ENCODE measurements at places on chromosomes 2 and 18.

DNA sequence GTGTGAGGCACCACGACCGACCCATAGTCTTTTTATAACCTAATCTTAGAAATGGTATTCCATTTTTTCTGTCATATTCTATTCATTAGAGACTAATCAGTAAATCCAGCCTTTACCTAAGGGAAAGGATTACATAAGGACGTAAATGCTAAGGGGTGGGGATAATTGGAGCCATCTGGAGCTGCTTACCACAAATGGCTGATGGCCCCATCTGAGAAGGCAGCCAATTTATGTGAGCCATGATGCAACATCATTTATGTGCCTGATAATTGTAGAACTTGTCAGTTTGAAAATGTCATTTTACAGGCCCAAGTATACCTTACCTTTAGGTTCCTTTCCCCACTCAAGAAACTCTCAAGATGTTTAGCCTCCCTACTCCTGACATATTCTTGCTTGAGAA lies 44.0 kb downstream of the ARHGEF33 start:
- no peak for DNase-seq

- no peak for DNase-seq
Observed at GRCh38 chr2:108459441-108459840, 10.4 kb downstream of the GCC2 start.

DNA sequence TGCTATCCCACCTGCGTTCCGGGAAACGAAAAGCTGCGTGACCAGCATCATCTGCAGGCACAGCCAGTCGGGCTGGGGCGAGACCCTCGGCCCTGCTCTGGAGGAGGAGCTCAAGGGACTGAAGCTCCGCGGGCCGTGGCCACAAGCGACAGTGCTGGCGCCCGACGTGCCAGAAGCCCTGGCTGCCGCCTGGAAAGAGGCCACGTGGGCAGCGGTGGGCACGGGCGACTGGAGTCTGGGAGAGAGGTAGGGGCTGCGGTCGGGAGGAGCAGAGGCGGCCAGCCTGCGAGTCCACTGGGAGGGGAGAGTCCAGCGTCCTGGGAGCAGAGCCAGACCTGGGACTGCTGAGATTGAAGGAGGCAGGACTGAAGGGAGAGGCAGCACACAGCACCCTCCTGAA lies 9.2 kb downstream of the DTYMK start:
- no peak for DNase-seq

DNA sequence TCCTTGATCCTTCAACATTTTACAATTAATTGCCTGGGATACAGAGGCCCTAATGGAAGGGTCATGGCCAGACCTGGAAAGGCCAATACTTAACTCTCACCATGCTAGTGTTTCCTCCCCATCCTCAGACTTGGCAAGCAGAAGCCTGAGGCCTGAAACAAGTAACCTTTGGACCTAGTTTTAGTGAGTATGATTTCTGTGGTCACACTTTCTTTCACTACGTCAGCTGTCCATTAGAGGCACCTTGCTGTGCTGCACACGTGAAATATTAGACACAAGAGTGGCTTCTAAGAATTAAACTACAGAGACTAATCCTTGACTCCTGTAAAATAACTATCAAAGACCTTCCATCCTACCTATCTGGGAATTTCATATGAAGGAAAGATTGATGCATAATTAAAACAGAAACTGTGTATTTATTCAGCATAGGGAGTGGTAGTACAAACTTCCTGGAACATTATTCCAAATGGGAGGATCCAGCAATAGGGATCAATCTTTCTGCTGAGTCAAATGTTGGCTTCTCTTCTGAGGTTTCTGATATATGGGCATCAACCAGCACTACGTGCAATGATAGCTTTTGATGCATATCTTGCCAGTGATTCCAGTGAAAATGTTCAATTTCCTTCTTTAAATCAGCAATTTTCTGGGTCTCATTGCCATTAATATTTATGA lies 249.7 kb downstream of the IKZF2 start:
- DNase-seq, result no peak

DNA sequence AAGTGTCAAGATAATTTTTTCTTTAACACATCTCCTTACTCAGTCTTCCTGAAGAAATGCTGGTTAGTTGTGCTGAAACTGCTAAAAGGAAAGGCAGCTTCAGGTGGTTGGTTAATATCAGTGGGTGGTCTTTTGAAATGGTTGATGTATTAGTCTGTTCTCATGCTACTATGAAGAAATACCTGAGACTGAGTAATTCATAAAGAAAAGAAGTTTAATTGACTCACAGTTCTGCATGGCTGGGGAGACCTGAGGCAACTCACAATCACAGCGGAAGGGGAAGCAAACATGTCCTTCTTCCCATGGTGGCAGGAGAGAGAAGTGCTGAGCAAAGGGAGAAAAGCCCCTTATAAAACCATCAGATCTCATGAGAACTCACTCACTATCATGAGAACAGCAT lies 125.9 kb upstream of the CYRIA start:
- no peak for DNase-seq

DNA sequence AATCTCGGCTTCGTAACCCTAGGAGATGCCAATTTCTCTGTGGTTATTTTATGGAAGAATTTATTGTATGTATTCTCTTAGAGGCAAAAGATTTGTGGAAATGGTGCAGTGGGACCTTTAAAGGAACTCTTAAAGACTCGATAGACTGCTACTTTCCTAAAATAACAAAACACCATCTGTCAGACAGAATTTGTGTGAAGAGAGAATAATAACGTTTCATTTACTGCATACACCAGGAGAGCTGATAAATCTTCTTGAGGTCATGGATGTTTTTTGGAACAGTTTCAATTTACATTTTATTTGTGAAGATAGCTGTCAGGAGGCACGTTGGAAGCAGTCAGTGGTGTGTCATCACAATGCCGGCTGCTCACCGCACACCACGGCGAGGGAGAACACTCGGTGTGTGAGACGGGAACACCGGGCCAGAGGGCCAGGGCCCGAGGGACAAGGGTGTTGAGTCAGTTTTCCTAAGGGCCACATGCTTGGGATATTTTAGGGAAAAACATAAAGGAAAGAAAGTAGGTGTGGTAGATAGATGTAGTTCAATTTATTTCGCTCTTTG lies 1681.0 kb upstream of the DDX18 start:
- DNase-seq, result no peak

DNA sequence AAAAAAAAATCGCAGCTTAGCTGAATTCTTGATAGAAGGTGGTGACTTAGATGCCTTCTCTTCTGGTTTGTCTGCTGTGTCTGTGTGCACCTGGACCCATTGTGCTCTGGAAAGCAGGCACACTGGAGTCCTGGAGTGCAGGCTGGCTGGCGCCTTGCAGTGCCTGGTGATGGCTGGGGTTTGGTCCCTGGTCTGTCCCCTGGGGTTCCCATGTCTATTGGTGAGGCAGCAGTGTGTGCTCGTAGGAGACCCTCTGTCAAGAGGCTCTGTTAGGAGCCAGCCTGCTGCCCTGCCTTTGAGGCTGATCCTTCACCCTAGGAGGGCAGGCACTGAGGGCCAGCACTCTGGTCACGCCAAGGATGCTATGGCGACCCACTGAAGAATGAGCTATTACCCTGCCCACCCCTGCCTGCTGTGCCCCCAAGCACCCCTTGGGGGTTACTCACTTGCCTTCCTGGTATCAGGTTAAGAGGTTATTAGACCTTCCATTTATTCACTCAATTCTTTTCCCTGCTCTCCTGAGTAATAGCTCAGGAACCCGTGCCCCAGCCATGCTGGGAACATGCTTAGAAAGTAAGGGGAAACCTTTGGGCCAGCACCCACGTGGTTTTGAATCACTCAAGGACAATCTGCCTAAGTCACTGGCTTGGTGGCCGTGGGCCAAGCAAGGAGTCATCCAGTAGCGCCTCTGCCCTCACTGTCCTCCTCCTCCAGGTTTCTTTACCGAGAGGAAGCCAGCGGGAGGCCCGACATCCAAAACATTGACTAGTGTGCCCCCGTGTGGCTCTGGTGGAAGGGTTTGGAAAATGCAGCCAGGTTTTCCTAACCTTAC lies 284.5 kb downstream of the PRKCE start:
- no peak for DNase-seq

- DNase-seq, result no peak
Observed at GRCh38 chr18:26911840-26912239, 46.3 kb upstream of the AQP4 start.

DNA sequence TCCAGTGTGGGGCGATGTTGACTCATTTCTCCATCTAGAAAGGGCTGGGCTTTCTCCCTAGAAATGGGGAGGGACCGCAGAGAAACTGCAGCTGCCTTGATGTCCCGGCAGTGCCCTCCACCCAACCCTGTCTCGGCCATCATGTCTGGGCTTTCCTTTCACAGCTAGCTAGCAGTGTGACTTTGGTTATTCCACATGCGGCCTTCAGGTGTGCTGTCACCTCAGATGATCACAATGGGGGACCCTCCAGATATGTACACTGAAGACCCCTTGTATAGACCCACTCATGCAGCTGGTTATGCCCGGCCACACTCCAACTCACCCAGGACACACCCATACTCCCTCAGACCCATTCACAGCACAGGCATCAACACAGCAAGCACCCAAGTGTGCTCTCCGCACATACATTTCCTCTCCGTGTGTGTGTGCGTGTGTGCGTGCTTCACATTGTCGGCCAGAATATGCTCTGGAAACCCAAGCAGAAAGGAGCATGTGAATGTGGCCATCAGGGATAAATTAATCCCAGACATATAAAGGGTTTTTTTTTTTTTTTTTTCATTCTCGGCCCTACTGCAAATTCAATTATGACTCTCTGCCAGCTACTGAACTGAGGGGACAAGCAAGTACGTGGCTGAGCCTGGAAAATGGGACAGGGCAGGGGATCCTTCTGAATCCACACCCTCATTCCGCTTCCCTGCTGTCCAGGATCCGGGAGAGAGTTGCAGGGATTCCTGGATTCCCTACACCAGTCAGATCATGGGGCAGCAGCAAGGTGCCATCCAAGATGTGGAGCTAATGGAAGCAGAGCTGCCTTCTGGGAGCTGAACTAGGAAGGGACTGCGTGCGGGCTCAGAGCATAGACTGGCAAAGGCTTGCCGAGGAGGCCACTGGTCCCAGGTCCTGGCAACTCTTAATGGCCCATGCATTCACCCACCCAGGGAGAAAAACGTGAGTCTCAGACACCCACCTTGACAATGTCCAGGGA lies 240.2 kb downstream of the DYSF start:
- no peak for DNase-seq

DNA sequence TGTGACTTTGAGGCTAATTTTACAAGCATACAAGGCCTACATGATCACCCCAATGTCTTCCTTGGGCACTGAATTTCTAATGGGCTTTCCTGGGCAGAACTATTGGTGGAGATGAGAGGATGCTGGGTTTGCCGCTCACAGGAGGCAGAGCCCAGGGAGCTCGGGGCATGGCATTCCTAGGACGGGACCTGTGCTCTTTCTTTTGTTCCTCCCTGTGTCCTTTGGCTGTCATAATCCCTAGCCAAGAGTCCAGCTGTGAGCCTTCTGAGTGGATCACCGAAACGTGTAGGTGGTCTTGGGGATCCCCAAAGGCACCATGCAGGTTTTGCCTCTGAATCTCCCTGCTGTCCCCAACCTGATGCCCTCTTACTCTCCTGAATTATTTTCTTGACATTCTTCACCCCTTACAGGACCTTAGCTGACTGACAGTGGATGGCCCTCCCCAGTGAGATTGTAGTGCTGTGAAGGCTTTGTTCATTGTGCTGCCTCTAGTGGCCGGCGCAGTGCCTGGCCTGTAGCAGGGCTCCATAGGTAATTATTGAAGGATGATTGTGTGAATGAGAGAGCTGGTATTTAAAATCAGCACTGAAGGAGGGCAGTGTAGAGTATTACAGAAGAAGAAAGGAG lies 221.9 kb downstream of the ZNF407 start:
- DNase-seq, result no peak

- no peak for DNase-seq
Observed at GRCh38 chr2:38509314-38509946, 93.3 kb downstream of the HNRNPLL start.

- DNase-seq, result no peak
Observed at GRCh38 chr2:144230033-144230432, 289.9 kb downstream of the ZEB2 start.

- no peak for DNase-seq
Observed at GRCh38 chr18:58252166-58252565, 208.1 kb downstream of the NEDD4L start.

DNA sequence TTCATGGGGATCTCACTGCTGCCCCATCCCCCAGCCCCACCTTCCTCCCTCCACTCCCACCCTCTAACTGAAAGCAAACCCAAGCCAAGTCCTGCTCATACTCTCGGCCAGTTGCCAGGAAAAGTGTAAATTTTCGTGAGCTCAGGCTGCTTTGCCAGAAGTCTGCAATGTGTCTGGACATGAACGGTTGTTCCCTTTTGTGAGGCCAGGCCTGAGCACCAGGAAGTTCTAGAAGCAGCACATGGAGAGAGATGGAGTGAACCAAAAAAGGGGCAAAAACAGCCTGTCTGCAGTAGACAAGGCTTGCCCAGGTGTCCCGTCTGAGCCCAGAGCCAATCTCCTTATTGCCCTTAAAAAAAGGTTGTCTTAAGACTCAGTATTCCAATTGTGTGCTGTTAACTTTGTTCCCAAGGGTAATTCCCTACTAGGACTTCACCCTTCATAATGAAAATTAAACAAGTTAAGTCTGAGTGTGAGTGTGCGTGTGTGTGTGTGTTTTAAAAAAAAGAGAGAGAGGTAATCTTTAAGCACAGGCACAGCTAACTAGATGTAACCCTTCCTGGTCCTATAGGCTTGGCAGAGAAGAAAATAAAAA lies 247.1 kb downstream of the BCL11A start:
- DNase-seq, result no peak

DNA sequence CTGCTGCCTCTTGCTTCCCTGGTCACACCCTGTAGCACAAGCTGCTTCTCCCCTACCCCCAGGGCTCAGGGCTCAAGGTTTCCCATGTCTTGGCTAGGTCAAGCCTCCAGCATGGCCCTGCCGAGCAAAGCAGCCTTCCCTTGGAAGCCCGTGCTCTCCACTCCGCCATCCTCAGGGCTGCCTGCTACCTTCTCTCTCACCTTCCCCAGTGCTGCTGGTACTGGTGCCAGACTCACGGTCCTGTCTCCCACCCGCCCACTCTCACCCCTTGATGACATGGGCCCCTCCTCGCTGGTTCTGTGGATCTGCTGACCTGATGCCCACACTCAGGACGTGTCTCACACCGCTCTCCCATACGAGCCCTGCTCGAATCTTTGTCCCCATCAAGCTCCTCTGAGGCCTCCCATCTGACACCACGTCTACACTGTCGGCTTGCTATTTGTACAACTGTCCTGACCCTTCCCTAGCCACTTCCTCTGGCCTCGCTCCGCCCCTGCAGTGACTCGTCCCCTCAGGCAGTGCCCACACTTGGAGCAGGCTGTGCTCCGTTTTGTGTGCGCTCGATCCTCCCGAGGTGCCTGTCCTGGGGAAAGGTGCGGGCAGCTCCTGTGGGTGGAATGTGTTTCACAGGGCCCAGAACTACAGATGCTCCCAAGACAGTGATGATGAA lies 49.9 kb downstream of the ZAP70 start:
- DNase-seq, result no peak

DNA sequence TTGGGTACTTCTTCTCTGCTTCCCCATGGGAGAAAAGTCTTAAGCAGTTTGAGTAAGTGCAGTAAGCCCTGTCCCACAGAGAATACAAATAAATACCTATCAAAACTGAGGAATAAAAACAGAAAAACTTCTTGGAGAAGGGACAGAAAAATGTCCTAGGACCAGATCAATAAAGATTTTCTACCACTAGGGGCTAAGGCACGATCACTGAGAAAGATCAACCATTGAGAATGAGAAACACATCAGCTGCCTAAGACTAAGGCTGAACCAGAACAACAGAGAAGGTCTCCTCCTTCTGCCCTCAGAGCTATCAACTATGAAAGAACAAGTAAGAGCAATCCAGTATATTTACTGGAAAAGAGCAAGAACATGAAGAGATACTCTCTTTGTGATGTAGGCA lies 763.6 kb upstream of the LRRTM1 start:
- DNase-seq, result no peak

Measured in stimulated activated CD4-positive, alpha-beta T cell treated with anti-CD3 and anti-CD28 coated beads, TNF-alpha, amount 100 ng/mL, for 4 hours (primary cell).